Stimulated activated CD8-positive, alpha-beta memory T cell treated with anti-CD3 and anti-CD28 coated beads, Interleukin-2, amount 100 ng/mL, for 48 hours (primary cell): ENCODE measurements at places on chromosomes 4 and X.

GRCh38 chr4:139392797-139393196 is 61.1 kb upstream of the RAB33B start:
- no peak for DNase-seq

DNA sequence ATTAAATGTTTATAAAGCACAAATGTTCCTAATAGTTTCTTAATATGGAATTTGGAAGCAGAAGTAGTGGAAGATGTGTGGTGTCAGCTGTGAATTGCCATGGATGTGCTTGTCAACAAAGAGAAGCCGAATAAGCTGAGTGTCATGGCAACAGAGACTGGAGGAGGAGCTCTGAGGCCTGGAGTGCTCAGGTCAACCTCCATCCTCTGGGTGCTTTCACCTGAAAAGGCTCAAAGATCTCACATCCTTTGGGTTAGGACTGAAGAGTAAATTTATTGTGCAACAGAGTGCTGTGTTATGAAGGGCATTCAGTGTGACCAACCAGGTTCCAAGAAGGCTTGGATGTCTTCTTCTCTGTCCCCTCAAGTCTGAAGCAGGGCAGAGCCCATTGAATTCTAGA is 18.7 kb downstream of the SGMS2 start:
- DNase-seq: no peak

GRCh38 chrX:78116766-78117165 is 12.7 kb downstream of the PGK1 start:
- DNase-seq: no peak

- DNase-seq: no peak
Observed at GRCh38 chr4:17583941-17584340, 6.9 kb downstream of the LAP3 start.

DNA sequence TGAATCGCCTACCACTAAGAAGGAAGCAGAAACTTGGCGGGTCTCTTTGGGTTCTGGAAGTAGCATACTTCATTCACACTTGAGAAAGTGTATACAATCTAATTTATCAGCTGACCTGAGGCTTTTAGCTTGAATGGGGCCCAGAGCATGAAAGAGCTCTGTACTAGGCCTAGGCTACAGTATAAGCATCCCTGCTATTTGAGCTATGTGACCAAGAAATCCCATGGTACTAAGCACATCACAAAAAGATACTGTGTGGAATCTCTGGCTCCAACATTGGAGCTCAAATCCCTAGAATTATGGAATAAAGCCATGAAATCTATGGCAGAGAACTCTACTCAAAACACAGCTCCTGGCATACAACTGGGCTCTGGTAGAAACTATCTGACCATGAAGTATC is 43.9 kb upstream of the CCDC149 start:
- no peak for DNase-seq

- no peak for DNase-seq
Observed at GRCh38 chr4:112526061-112526460, 10.1 kb upstream of the NEUROG2 start.
